ENCODE measurements at places on chromosomes 4 and X. TPM values are rescaled to one million over a fixed set of nuclear protein-coding genes. Genes with fewer than 3 reads are reported as not detected.

SAP30 gene
- polyA plus RNA-seq = 6.1 TPM

SPATA4 gene
- polyA plus RNA-seq = 0.73 TPM

AMBN gene
- polyA plus RNA-seq = not detected

GLRA3 gene
- polyA plus RNA-seq = not detected

TXLNG gene
- 4.4 TPM for polyA plus RNA-seq

Measured in GM23248 (cell line).